ENCODE measurements at places on chromosomes 6 and 20.

GRCh38 chr6:122429323-122429722, 29.9 kb downstream of the HSF2 start:
- DNase-seq: no peak

- DNase-seq: no peak
These were observed 160.0 kb upstream of the DTNBP1 start for GRCh38 chr6:15822835-15823234.

- DNase-seq: no peak
These were observed 69.6 kb upstream of the SMIM28 start for GRCh38 chr6:138307816-138308730.

GRCh38 chr6:52724042-52724405, 39.3 kb downstream of the GSTA2 start:
- DNase-seq: no peak

GRCh38 chr6:79648328-79648727, 17.2 kb downstream of the SH3BGRL2 start:
- DNase-seq: no peak

- no peak for DNase-seq
These were observed 1.3 kb upstream of the SLC17A1 start for GRCh38 chr6:25833136-25833535.

- DNase-seq: no peak
These were observed 47.2 kb downstream of the CTNNBL1 start for GRCh38 chr20:37741055-37741454.

GRCh38 chr6:116326996-116327395, 43.8 kb upstream of the DSE start:
- no peak for DNase-seq

DNA sequence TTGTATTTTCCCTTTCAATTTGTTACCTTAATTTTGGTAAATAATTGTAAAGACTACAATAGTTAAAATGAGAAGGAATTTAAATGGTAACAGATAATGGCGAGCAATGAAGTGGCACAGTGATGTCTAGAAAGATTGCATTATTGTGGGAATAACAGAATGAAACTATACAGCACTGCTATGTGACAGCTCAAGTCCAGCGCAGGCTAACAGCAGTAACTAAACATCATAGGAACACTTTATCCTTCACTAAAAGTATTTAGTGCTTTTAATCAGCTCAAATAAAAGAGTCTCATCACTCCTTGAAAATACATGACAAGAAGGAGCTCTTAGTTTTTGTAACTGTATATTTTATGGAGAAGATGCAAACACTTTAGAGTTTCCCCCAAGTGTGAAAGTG, 190.8 kb downstream of the TENT5A start:
- no peak for DNase-seq

DNA sequence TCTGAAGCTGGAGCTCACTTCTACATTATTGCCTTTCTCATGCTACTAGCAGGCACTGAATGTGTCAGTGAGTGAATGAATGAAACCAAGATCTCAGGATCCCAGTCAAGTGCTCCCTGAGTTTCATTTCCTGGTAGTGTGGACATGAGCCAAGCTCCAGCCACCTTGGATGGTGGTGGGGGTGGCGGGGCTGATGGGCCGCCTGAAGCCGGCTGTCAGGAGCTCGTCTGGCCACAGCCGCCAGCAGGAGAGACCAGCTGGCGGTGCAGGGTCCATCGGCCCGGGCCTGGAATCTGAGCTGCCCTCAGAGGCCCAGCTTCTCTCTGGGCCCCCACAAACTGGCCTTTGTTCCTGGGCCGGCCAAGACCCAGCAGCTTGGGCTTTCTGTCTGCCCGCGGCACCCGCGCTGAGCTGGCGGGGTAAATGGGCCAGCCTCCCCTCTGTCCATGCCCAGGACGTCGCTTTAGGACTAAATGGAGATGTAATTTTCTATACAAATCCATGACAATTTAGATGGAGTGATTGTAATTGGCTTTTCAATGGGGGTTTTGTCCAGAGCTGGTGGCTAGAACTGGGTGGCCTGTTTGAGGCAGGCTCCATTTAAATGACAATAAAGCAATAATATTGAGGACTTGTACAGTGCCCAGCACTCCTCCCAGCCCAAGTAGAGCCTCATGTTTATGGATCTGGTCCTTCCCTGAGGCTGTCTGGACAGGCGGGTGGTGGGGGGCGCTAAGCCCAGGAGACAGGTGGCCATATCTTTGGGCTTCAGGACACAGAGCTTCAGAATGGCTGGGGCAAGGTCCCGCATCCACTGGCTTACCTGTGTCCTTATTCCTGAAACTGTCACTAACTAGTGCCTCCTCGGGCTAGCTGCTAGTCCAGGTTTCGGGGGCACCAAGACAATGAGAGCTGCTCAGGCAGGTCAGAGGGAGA, 43.5 kb downstream of the NOL4L start:
- no peak for DNase-seq

- no peak for DNase-seq
These were observed 6.3 kb downstream of the IPCEF1 start for GRCh38 chr6:154350293-154350692.

DNA sequence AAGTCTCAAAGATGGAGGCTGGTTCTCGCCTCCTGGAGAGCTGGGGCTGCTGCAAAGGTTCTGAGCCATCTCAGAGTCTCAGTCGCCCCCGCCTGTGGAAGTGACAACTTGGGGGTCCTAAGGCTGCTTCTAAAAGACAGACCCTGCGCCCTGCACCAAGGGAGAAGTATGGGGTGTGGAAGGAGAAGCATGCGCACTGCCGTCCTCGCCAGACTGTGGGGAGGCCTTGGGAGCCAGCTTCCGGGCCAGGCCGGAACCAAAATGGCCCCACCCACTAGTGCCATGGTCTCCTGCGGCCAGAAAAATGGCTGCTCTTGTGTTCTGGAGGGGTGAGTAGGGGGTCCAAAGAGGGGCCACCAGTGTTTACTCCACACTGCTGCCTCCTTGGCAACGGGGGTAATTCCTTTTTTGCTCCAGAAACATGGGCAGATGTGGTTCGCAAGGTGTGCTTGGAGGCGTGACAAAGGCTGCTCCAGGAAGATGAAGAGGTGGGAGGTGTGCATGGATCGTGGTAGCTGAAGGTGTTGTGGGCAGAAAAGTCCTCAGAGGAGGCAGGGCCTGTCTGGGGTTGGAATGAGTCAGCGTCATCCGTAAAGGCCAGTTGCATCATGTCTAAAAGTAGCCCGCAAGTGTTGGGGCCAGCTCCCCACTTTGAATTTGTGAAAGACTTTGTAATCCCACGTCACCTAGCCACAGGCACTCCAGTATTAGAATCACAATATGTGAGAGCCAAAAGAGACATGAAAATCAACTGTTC, 329.8 kb upstream of the SOX4 start:
- DNase-seq: no peak

GRCh38 chr6:40845553-40845952, 193.5 kb downstream of the UNC5CL start:
- no peak for DNase-seq

DNA sequence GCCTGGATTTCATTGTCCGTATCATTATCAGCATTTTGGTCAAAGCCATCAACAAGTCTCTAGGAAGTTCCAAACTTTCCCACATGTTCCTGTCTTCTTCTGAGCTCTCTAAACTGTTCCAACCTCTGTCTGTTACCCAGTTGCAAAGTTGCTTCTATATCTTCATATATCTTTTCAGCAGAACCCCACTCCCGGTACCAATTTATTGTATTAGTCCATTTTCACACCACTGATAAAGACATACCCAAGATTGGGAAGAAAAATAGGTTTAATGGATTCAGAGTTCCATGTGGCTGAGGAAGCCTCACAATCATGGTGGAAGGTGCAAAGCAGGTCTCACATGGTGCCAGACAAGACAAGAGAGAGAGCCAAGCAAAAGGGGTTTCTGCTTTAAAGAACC, 293.2 kb downstream of the EPM2A start:
- no peak for DNase-seq

- DNase-seq: no peak
These were observed 52.2 kb downstream of the RREB1 start for GRCh38 chr6:7159790-7160525.

GRCh38 chr6:92109256-92109655, 1310.1 kb downstream of the EPHA7 start:
- DNase-seq: no peak

DNA sequence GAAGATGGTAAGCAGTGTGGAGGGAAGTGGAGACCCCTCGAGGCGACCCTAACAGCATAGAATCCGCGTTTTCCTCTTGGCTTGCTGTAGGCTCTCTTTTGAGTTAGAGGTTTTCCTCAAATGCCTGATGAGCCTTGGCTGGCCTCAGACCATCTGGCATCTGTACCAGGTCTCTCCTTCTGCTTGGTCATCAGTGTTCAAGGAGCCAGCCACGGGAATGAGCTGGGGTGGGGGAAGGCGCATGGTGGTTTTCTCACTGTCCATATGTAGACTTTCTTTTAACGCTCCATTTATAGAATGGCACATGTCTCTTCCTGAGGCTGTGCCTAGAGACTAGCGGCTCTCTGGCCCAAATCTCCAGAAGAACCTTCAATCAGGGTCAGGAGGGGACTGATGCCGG, 8.1 kb upstream of the GUCA1A start:
- no peak for DNase-seq

DNA sequence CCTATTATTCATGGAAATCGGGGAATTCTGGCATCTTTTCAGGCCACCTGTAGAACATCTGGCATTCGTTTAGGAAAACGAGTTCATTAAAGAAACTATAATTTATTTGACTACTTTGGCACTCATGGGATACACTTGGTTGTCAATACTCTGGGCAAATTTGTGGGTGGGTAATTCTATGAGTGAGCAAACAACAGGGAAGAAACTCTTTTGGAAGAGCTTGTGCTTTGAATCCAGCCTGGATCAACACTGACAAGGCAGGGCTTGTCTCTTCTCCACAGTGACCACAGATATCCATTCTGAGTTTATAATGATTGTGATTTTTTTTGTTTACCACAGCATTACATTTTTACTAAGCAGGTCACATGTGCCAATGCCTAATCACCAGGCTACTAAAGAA, 394.7 kb downstream of the THBS2 start:
- DNase-seq: no peak

- DNase-seq: no peak
These were observed 37.3 kb upstream of the IFNGR1 start for GRCh38 chr6:137256350-137257103.

GRCh38 chr20:38227420-38228360, 32.8 kb downstream of the KIAA1755 start:
- DNase-seq: no peak

DNA sequence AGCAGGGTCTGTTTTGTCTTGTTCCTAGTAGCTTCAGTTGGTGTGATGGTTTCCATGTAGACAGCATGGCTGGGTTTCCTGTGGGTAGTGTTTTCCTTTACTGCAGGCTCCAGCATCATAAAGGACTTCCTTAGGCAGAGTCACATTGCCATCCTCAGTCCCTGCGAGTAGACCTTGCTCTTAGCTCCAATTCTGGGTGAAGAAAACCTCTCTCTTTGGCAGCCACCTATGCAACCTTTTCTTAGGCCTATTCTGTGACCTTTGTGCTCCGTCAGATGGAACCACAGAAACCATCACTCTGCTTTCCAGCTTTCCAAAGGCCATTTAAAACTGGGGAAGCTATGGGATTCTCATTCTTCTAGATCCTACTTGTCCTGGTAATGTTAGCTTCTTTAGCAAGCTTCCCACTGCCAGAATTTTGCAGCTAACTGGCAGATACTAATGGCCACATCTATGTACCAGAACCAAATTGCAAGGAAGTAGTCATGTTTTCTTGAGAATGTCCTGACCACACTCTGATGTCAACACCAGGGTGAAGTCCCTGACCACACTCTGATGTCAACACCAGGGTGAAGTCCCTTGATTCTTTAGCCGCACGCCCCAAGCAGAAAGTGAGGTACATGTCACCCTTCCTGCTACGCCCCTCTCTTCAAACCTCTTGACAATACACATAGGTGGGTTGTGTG, 646.6 kb upstream of the HS3ST5 start:
- no peak for DNase-seq

DNA sequence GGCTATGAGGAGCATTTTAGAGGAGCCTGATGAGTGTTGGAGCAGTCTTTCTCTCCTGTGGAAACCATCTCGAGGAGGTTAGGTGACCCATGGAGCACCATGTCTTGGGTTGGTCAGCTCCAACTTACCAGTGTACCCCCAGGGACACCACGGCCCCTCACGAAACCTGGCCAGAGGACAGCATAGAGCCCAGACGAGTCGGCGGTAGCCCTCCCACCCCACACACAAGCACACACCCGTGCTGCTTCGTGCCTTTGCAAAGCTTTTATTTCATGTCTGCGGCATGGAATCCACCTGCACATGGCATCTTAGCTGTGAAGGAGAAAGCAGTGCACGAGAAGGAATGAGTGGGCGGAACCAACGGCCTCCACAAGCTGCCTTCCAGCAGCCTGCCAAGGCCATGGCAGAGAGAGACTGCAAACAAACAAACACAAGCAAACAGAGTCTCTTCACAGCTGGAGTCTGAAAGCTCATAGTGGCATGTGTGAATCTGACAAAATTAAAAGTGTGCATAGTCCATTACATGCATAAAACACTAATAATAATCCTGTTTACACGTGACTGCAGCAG, 53.6 kb downstream of the EZR start:
- no peak for DNase-seq

GRCh38 chr6:147204060-147204785, at the start of gene STXBP5:
Gene STXBP5 (plus strand): TSS chr6:147204417. CDS start chr6:147204533, 116 bp downstream.
- DNase-seq: peak; percentile 18

GRCh38 chr6:31734821-31735406, 1.4 kb downstream of the CLIC1 start:
- DNase-seq: no peak

DNA sequence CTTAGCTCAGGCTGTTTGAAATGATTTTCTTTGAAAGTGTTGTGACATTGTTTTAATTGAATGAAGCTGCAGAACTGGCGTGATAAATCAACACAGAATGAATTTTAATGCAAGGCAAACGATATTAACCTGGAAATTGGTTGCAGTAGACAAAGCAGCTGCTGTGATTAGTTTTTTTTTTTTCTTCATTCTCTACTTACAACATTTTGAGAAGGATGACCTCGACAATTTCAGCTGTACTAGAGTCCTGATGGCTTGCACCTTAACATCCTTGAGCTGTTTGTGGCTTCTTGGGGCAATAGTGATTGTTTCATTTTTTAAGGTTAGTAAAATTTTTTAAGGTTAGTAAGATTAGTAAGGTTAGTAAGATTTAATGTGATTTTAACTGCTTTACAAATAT, 54.2 kb downstream of the QKI start:
- DNase-seq: no peak

DNA sequence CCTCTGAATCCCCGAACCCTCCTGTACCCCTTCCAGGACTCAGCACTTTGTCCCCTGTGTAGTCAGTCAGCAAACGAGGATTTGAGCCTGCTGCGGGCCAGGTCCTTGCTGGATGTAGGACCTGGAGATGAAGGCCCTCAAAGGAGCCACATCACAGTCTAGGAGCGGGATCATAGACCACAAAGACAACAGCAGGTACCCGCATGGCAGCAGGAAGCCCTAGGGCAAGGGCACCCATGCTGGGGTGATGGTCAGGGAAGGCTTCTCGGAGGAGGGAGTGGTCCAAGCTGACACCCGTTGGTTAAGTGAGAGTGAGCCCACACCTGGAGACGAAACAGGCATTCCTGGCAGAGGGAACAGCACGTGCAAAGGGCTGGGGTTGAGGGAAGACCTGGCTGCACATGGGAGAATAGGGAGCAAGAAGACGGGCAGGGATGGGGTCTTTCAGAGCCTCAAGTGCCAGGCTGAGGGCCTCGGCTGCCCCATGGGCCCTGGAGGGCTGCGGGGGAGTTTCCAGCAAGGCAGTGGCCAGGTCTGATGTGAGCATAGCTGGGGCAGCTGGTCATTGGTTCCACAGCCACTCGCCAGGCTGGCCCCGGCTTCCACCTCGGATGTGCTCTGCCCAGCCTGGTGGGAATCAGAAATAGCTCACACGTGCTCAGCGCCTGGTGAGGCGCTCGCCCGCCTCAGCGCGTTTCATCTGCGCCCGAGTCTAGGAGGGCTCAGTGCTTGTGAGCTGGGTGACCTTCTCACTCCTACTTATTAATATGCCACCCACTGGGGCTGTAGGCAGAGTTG, 15.0 kb downstream of the DLGAP4 start:
- DNase-seq: no peak

Data from stimulated activated CD4-positive, alpha-beta T cell treated with anti-CD3 and anti-CD28 coated beads, Interleukin-1b, Interleukin-23, amount 100 ng/mL, for 4 hours (primary cell).